ENCODE measurements at places on chromosomes 5 and 9.

- DNase-seq: no peak
Observed at GRCh38 chr9:114434878-114435311, 47.1 kb upstream of the AKNA start.

GRCh38 chr9:23622396-23622795 lies 203.6 kb downstream of the ELAVL2 start:
- DNase-seq: no peak

- no peak for DNase-seq
Observed at GRCh38 chr9:88680505-88681160, 145.7 kb downstream of the NXNL2 start.

GRCh38 chr9:34997379-34997781 lies 7.8 kb downstream of the DNAJB5 start:
- DNase-seq: no peak

DNA sequence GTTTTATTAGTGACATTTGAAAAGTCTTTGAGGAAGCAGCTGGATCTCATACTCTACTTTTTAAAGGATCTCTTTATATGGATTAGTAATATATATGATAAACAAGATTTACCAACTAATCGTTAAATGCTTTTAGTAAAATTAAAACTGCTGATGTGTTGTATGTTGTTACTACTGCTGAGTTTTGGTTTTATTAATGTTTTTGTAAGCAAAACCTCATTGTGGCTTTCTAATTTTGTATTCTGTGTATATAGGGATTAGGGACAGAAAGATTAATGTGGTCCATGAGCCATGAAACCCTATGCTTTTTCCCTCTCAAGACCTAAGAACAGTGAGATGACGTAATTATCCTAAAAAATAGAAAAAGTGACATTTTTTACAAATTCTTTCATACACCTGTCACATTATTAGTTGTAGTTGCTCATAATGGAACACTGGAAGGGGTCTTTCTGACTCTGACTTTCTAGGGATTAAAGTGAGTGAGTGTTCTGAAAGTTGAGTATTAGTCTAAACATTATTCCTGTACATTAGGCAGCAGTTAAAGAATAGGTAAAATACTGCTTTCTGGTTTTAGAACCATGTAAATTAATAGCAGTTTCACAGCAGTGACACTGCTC lies 85.9 kb downstream of the SLC12A2 start:
- DNase-seq: no peak

- no peak for DNase-seq
Observed at GRCh38 chr9:75418518-75418917, 330.2 kb downstream of the OSTF1 start.

- no peak for DNase-seq
Observed at GRCh38 chr5:168649306-168649705, 70.1 kb upstream of the PANK3 start.

DNA sequence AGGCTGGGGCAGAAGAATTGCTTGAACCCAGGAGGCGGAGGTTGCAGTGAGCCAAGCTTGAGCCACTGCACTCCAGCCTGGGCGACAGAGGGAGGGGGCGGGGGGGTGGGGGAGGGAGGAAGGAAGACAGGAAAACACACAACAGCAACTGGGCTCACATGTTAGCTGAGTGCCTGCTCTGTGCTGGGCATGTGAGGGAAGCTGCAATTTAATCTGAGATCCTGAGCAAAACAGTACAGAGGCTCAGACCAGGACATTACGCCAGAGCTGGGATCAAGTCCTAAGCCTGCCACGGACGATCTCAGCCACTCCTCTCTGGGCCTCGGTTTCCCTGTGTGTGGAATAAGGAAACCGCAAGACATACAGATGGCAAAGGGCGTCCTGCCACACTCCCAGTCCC lies 119.1 kb downstream of the VAV2 start:
- no peak for DNase-seq

- no peak for DNase-seq
Observed at GRCh38 chr9:121333950-121334773, 35.9 kb downstream of the STOM start.

GRCh38 chr9:20030671-20031070 lies 241.8 kb upstream of the SLC24A2 start:
- DNase-seq: no peak

- no peak for DNase-seq
Observed at GRCh38 chr5:151597749-151598148, 6.6 kb upstream of the FAT2 start.

GRCh38 chr5:105993027-105993426 lies 1677.7 kb downstream of the EFNA5 start:
- DNase-seq: no peak

DNA sequence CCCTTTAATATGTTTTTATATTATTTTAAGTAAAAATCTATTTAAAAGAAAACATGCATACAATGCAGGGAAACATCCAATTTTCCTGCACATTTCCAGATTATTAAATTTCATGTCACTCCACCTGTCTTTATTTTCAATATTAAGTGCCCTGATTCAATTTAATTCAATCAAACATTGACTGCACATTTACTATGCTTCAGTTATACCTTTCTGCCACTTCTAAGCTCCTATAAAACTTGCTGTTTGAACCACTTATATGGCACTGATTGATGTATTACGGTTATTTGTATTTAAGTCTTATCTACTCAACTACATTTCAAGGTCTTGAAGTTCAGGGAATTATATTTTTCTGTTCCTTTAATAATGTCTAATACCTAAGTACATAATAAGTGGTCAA lies 198.0 kb downstream of the CAVIN4 start:
- DNase-seq: no peak

DNA sequence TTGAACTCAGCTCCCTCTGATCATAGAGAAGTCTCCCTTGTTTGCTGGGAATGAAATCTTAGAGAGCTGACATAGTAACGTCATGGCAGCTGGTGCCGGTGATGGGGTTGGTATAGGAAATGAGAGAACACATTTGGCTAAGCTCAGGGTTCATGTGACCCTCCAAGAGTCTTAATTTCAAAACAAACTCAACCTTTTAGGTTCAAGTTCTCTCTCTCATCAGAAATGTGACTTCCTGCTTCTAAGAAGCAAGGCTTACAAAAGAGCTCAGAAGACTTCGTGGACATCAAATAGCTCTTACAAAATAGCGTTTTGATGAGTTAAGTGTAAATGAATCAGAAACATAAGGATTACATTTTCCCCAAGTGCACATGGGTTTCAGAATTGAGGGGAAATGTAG lies 97.3 kb downstream of the PAPPA start:
- DNase-seq: no peak

DNA sequence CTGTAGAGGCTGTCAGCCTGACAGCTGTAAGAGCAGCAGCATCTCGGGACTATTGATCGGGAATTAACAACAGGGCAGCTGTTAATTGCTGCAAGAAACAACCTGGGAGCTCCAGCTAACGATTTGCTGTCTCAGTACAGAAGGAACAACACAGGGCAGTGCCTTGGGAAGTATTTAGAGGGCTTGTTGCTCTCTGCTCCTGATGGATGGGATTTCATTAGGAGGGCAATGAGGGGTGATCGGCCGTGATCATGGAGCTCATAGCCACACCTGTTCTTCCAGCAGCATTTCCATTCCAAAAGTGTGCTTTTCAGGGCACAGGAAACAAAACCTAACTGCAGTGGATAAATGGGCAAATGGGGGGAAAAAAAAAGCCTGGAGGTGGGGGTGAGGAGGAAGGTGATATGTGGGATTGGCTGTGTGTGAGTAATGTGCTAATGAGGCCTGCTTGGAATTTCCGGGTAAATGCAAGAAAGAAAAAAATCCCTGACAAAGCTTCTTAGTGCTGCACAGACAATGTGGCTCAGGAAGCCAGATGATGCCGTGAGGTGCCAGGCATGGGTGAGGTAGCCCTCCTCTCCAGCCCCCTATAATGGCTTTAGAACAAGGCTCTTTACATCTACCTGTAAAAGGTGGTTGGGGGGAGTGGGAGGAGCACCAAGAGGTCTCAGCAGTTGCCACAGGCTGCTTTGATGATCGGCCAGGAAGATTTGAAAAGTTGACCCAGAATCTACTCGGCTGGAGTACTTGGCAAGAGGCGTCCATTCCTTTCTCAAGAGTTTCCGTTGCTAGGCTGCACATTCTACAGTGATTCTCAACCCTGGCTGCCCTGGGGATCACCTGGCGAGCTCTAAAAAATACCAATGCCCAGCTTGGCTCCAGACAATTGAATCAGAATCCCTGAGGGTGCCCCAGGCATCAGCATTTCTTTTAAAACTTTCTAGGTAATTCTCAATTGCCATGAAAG lies 139.5 kb upstream of the KLF9 start:
- DNase-seq: no peak

DNA sequence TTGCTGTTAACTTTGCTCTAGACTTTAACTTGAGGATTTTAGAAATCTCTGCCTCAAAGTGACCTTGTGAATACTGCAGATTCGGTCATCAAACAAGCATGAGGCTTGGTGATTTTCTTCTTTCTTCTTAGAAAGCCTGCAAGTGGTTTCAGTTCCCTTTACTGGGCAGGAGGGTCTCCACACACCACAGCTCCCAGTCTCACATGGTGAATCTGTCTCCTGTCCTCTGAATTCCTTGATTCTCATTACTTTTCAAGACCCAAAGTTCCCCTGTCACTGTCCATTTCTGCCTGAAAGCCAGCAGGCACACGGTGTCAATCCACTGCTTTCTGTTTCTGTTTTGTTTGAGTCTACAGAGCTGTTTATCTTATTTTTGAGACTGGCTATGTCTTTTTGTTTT lies 14.1 kb downstream of the HSPB3 start:
- no peak for DNase-seq

Measured in activated CD8-positive, alpha-beta memory T cell treated with anti-CD3 and anti-CD28 coated beads for 48 hours (primary cell).